Kidney epithelial cell (primary cell): ENCODE measurements at places on chromosomes 5 and 9. TPM values are rescaled to one million over a fixed set of nuclear protein-coding genes. Genes with fewer than 3 reads are reported as not detected.

- no peak for DNase-seq
Measured at GRCh38 chr5:59115345-59115744, 532.5 kb downstream of the RAB3C start.

- DNase-seq = no peak
Measured at GRCh38 chr9:105290418-105290817, 46.0 kb downstream of the SLC44A1 start.

DNA sequence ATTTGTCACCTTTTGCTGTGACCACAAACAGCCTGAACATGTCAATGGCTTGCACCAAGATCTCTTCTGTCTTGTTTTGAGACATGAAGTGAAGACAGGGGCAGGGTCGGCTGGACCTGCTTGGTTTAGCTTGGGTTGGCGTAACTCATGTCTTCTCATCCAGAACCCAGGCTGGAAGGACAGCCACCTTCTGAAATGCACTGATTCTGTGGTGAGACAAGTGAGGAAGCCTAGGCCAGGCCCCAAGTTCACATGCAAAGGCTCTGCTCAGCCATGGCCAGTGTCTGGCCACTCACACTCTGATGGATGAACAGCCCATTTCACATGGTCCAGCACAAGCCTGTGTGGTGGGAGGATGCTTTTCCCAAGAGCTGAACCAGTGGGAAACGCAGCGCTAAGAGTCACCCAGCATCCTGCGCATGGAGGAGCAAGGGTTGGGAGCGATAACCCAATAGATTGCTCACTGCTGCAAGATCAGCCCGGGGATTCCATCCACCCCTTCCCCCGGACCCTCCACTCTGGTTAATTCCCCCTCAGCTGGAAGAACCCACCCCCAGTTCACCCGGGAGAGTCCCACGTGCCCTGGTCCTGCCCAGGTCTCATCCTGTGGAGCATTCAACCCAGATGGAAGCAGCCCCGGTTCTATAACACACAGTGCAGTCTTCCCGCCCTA, 16.2 kb upstream of the MED10 start:
- no peak for DNase-seq

- no peak for DNase-seq
Measured at GRCh38 chr5:126081209-126081608, 342.0 kb upstream of the GRAMD2B start.

GRCh38 chr5:174311531-174312269, 266.2 kb downstream of the NSG2 start:
- DNase-seq = no peak

- DNase-seq = peak; percentile 25
Measured at GRCh38 chr5:164235300-164235891, 730.0 kb downstream of the MAT2B start.

Gene LRRC70
- 0.25 TPM in 1 of 2 replicates, not detected in the other for total RNA-seq

Gene ISCA1
- total RNA-seq = 22.1 and 26.4 TPM in 2 replicates
